ENCODE measurements at places on chromosomes 13 and 19.

GRCh38 chr13:41148419-41149283, 16.0 kb upstream of the KBTBD6 start:
- DNase-seq: no peak

DNA sequence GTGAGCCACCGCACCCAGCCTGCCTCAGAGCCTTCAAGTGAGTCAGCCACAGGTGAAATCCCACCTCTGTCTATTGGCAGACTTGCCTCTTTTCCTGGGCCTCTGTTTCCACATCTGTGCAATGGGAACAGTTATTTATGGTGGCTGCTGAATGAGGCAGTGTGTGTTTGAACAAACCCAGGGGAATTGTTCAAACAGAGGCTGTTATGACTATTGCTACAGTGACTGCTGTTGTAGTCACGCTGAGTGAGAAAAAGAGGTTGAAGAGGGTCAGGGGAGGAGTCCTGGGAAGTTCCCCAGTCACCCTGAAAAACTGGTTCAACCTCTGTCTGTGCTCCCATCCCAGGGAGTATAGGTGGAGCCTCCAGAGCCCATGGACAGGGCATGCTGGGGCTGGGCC, at the start of gene CEACAM19:
TSS of gene CEACAM19 (plus strand) at position 83 of the 400 bp plus-strand sequence. CDS start 450 bp downstream, outside the sequence.
- no peak for DNase-seq

DNA sequence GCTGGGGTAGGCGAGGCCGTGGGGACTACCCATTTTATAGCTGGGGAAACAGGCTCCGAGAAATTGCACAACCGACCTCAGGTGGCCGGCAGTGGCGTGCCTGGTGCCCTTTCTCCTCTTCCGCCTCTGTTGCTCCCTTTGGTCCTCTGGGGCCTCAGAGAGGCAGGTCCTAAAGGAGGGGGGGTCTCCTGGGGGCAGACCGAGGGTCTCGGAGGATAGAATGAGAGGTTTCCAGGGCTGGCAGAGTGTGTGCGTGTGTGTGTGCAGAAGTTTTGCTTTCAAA, 11.3 kb downstream of the STX10 start:
- DNase-seq: no peak

DNA sequence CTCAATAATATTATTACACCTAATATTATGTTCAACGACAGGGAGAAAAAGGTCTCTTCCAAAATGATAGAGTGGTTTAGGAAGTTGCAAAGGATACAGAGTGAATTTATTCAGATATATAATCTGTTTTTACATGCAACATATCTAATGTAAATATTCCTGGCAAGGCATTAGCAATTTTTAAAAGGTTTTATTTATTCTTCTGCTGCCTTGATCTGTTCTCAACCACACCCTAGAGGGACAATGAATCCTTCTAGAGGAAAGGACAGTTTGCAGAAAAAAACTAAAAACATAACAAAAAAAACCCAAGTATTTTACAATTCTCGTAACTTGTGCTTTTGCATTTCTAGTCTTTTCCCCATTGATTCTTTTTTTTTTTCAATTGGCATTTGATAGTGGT, 459.6 kb downstream of the KLF12 start:
- no peak for DNase-seq

DNA sequence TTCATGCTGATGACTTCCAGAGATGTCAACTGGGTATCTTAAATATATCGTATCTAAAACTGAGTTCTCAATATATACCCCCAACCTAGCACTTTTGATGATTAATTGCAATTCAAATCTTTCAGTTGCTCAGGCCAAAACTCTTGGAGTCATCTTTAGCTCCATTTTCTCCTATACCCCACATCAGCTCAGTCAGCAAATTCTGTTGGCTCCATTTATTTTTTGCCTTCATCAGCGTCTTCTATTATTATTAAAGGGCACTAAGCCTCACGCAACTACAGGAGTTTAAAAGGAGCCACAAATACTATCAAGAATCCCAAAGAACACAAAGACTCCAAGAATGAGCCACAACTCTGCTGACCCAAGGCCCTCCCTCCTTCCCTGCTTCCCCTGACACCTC, 134.9 kb downstream of the KCTD12 start:
- no peak for DNase-seq

- no peak for DNase-seq
Observed at GRCh38 chr19:50717026-50717723, 2.4 kb downstream of the SHANK1 start.

DNA sequence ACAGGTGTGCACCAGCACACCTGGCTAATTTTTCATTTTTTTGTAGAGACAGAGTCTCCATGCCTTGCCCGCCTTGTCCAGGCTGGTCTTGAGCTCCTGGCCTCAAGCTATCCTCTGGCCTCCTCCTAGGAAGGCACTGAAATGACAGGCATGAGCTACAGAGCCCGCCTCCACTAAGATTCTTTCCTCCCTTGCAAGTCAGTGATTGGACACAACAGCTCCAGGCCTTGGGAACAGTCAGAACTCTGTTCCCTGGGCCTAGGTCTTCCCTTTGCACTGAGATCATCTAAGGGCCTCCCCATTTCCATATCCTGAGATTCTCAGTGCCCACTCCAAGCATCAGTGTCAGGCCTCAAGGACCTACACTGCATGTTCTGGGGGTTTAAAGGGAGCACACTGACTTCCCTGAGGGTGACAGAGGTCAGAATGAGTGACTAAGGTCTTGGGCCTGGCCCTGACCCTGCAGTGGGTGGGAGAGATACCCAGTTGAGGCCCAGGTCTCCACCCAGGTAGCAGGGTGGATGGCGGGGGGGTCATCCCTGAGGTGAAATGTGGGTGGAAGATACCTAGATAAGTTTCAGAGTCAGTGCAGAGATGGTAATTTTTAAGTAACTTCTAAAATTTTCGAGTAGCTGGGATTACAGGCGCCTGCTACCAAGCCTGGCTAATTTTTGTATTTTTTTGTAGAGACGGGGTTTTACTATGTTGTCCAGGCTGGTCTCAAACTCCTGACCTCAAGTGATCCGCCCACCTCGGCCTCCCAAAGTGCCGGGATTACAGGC, 17.3 kb upstream of the ERCC1 start:
- DNase-seq: no peak

DNA sequence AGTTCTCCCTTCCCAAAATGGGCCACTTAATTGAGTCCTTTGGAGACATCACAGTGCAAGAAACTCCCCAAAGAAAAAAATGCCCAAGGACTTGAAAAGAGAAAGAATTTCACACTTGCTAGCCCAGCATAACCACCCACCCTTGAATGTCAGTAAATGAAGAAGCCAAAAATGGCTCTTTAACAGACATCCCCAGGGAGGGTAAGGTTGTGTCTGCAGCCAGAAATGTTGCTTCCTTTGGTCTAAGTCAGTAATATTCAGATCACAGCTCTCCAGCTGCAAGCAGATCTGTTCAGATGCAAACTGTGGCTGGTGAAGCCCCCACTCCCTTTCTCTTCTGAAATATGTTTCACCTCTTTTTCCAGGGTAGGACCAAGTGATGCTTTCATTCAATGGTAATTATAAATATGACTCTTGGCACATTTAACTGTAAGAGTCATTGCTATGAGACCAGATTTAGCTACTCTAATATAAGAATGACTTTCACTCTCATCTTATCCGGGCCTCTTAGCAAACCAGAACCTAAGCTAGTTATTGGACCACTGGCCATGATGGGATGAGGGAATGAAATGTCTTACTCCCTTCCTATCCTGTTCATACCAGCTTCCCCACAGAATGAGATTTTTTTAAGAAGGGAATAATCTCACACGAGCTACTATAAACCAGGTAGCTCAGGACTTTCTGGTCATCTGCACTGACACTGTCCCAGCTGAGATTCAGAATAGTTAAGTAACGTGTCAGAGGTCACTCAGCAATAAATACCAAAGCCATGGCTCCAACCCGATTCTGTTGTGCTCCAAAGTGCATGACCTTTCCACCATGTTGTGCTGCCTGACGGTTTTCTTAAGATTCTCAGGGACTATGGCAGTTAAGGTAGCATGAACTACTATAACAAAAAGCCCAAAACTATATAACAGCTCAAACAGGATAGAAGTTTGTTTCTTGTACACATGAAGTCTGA, 234.1 kb downstream of the FOXO1 start:
- DNase-seq: no peak

DNA sequence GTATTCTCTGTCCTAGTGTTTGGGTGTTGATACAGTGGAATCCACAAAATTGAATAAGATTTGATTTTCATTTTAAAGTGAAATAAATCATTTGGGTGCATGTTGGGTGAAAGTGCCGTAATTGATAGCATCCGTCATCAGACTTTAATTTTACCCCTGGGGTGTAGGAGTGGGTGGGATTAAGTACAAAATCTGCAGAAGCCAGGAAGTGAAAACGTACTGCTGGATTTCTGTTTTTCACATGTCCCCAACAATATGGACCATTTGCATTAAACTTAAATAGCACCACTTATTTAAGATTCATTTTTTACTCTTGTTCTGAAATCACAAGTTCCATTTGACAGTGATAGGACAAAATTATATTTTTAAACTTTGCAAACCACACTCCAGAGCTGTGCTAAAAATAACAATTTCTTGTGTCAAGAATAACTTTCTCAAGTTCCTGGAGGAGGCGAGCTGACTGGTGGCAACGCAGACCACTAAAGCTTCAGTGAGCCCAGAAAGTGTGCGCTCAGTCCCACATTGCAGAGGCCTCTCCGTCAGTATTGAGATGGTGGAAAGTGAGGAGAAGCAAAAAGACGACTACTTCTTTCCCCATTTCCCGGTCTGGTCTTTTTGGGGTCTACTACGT, 71.3 kb downstream of the ARHGEF7 start:
- DNase-seq: no peak

GRCh38 chr13:79775830-79776229, 294.9 kb downstream of the NDFIP2 start:
- no peak for DNase-seq

GRCh38 chr13:33489563-33489962, 204.0 kb upstream of the STARD13 start:
- no peak for DNase-seq

DNA sequence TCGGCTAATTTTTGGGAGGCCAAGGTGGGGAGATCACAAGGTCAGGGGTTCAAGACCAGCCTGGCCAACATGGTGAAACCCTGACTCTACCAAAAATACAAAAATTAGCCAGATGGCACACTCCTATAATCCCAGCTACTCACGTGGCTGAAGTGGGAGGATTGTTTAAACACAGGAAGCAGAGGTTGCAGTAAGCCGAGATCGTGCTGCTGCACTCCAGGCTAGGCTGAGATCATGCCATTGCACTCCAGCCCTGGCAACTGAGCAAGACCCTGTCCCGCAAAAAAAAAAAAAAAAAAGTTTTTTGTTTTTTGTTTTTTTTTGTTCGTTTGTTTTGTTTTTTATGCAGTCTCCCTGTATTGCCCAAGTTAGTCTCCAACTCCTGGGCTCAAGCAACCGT, 21.2 kb downstream of the MAST1 start:
- no peak for DNase-seq

- no peak for DNase-seq
Observed at GRCh38 chr13:52348983-52349780, 56.8 kb downstream of the THSD1 start.
